Mesothelial cell of epicardium (in vitro differentiated cells): ENCODE measurements at places on chromosomes 11 and 22.

DNA sequence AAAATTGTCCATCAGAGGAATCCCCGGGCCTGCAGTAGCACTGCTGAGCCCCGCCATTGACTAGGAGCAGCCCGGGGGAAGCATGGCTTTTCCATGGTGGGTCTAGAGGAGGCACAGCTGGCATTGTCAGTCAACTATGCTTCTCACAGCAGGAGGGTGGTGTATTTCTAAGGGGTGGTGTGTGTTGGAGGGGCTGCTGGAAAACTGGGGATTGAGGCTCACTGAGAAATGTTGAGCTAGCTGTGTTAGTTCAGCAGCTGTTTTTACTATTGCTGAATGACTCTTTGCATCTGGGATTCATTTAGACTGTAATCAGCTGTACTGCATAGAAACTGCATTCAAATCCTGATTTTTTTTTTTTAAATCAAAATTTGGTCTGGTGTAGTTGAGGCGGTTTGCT is 5.6 kb downstream of the DDX10 start:
- H3K4me3 ChIP-seq, result no peak overlapping the region
- no peaks in the 10 kb centered on the region for H3K27me3 ChIP-seq
- no peak overlapping the region for H3K27ac ChIP-seq
- DNase-seq, result no peak
- peaks cover 31% of the 10 kb centered on the region for H3K4me1 ChIP-seq

DNA sequence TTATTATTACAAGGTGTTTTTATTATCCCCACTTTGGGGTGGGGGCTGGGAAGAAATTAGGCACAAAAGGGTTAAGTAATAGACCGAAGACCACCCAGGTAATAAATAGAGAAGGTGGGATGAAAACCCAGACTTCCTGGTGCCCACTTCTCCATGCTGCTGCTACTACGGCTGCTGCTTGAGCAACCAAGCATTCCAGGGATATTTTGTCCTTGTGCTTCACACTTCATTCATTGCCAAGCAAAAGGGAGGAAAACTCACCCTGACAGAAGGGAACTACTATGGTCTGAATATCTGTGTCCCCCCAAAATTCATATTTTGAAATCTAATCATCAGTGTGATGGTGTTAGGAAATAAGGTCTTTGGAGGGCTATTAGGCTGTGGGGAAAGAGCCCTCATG is 470.9 kb upstream of the API5 start:
- no peaks in the 10 kb centered on the region for H3K36me3 ChIP-seq
- H3K4me1 ChIP-seq, result peaks cover 6% of the 10 kb centered on the region
- no peak for DNase-seq
- H3K27ac ChIP-seq, result no peak overlapping the region

GRCh38 chr22:33850724-33851123 is 69.6 kb downstream of the LARGE1 start:
- peaks cover 4% of the 10 kb centered on the region for H3K36me3 ChIP-seq
- no peak for DNase-seq
- H3K27ac ChIP-seq, result no peak overlapping the region
- H3K27me3 ChIP-seq, result no peaks in the 10 kb centered on the region
- peaks cover 39% of the 10 kb centered on the region for H3K4me1 ChIP-seq
- no peak overlapping the region for H3K4me3 ChIP-seq

DNA sequence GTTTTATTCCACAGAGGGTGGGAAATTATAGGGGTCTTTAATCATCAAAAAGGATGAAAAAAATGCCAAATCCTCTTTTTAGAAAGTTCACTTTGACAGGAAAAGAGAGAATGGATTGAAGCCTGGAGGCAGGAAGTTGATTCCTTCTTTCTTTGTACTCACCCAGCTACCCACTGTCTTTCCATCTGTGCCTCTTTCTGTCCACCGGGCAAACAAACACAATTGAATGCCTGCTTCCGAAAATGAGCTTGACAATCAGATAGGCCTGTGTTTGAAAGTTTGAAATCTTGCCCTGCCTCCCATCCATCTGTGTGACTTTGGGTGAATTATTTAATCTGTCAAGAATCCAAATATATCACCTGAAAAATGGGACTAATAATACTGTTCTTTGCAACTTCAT is 81.1 kb downstream of the SCN3B start:
- H3K27me3 ChIP-seq, result peaks cover 17% of the 10 kb centered on the region
- no peak overlapping the region for H3K4me3 ChIP-seq
- H3K36me3 ChIP-seq, result no peaks in the 10 kb centered on the region
- no peak overlapping the region for H3K27ac ChIP-seq

DNA sequence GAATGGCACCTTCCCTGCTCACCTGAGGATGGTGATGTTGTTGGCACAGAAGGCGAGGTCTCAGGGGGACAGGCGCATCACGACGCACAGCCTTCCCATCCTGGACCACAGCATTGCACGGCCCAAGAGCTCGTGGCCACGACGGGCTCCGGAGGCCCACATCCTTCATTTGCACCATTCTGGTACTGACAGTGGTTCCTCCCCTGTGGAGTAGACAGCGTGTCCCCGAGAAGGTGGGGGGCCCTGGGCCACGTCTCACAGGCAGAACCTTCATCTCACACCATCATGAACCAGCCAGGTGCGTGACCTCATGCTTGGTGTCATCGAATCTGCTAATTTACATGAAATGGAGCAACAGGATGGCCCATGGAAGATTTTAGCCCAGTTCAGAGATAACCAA is 180.0 kb downstream of the CTTN start:
- no peaks in the 10 kb centered on the region for H3K27me3 ChIP-seq
- H3K36me3 ChIP-seq, result no peaks in the 10 kb centered on the region

DNA sequence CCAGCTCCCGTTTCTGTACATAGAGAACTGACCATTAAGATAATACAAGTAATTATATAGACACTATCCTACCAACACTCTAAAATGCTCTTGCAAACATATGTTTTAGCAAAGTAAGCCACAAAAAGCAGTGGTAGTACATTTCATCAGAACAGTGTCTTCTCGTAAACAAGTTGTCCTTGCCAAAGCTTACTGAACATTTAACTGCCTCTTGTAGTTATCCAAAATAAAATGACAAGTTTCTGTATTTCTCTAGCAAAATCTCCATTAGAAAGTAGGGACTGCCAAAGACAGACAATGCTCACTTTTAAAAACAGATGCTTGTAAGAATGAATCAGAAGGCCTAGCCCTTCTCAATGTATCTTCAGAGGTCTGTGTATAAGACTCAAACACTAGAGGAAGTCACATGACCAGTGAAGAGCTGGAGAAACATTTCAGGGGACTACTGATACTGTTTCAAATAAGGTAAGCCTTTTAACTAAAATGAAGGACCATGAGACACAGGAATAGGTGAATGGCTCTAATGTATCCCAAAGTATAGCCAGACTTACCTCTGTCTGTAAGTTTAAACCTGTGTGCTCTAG is 7.8 kb upstream of the ZC3H12C start:
- no peak overlapping the region for H3K4me3 ChIP-seq
- H3K27me3 ChIP-seq, result peaks cover 4% of the 10 kb centered on the region
- H3K27ac ChIP-seq, result no peak overlapping the region
- peaks cover 14% of the 10 kb centered on the region for H3K4me1 ChIP-seq
- H3K36me3 ChIP-seq, result no peaks in the 10 kb centered on the region
